Stimulated activated CD4-positive, alpha-beta T cell treated with anti-CD3 and anti-CD28 coated beads, Interleukin-15, amount 100 ng/mL, for 1 hour (primary cell): ENCODE measurements at places on chromosomes 5 and 9.
A peak's percentile ranks its signal among the peaks of the same experiment; 100 is the strongest.

- DNase-seq, result no peak
Measured at GRCh38 chr9:69089491-69089890, 53.9 kb downstream of the FXN start.

GRCh38 chr9:113524468-113524867 is 60.9 kb downstream of the RGS3 start:
- no peak for DNase-seq

DNA sequence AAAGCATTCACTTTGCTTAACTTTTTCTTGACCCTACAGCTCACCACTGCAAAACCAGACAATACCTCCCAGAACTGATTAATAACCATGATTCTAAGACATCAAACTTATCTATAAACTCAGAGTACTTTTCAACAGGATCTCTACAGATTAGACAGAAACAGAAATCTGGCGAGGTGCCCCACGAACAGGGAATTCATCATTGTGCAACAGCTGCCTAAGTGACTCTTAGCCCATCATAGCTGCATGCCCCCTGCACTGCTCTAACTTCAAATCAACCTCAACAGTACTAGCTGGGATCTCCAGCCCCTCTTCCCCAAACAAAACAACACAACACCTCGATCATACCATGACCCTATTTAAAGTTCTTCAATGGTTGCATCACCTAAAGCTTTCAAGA is 16.1 kb upstream of the COL23A1 start:
- DNase-seq, result no peak

- peak; percentile 43 for DNase-seq
Measured at GRCh38 chr5:172274951-172275753, 8.4 kb downstream of the UBTD2 start.

- DNase-seq, result no peak
Measured at GRCh38 chr5:148558892-148559291, 95.4 kb downstream of the HTR4 start.

DNA sequence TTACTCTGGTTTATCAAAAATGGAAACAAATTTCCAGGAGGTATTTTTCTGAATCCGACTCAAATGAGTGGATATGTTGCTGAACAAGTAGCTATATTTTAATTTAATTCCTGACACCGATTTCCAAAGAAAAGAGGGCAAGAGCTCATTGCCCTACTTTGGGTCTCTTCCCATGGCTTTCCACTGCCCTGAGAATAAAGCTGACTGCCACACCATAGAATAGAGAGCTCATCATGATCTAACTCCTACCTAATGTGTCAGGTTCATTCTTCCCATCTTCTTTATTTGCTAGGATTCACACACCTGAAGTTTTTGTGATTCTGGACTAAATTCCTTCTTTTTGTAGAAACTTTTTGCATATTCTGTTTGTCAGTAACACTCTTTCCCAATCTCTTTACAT is 792.1 kb downstream of the DTWD2 start:
- no peak for DNase-seq

GRCh38 chr5:73827106-73827450 is 201.1 kb downstream of the ARHGEF28 start:
- no peak for DNase-seq

- no peak for DNase-seq
Measured at GRCh38 chr5:483011-483410, 40.0 kb downstream of the EXOC3 start.

DNA sequence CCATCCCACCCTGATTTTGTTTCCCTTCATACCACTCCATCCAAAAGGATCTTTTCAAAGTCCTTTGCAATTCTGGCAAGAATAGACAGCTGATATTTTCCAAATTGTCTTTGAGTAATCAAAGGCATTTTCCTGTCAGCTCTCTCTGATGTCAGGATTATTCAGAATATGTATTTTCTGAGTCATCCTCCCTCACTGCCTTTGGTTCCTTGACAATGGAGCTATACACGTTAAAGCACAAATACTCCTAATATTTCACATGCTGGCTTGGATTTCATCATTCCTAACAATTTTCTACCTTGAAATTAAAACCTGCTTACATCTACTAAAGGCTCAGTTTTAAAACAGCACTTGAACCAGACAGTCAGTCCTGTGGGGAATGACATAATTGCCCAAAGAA is 379.4 kb downstream of the GADD45G start:
- no peak for DNase-seq

DNA sequence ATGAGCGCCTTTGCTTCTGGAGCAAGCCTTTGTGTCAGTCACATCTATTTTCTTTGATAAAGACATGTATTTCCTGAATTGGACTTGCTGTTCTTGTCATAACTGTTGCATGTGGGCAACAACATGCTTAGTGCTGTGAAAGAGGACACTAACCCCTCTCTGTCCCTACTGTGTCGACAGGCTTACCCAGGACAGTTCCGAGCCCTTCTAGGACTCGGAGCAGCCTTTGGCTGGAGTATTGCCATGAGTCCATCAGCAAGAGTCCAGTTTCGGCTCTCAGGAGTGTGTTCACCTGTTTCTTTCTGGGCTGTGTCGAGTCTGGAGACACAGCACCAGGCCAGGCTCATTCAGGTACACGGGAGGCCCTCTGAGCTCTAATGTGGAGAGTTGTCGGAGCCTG is 36.1 kb upstream of the PHF2 start:
- no peak for DNase-seq
